CD4-positive, alpha-beta memory T cell (primary cell): ENCODE measurements at places on chromosomes 5 and 9.

DNA sequence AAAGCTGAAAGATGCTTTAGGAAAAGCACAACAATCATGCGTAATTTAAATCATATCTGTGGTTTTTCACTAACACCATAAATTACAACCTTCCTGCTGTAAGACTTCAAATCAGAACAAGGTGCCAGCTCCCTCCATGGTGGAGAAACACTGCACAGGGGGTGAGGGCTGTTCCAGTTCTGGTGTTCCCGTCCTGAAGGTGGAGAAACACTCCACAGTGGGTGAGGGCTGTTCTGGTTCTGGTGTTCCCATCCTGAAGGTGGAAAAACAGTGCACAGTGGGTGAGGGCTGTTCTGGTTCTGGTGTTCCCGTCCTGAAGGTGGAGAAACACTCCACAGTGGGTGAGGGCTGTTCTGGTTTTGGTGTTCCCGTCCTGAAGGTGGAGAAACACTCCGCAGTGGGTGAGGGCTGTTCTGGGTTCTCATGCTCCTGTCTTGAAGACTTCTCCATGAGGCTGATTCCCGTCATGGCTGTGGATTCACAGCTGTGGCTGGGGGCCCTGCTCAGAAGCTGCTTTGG lies 12.9 kb downstream of the PLEKHG4B start:
- DNase-seq = no peak

- DNase-seq = no peak
These were observed 155.4 kb downstream of the FSTL4 start for GRCh38 chr5:133456933-133457402.

GRCh38 chr9:30522486-30522885 lies 1862.0 kb upstream of the ACO1 start:
- DNase-seq = no peak

GRCh38 chr5:24510523-24510988 lies 134.2 kb downstream of the CDH10 start:
- DNase-seq = no peak

- DNase-seq = no peak
These were observed 82.2 kb upstream of the RANBP3L start for GRCh38 chr5:36383942-36384341.

DNA sequence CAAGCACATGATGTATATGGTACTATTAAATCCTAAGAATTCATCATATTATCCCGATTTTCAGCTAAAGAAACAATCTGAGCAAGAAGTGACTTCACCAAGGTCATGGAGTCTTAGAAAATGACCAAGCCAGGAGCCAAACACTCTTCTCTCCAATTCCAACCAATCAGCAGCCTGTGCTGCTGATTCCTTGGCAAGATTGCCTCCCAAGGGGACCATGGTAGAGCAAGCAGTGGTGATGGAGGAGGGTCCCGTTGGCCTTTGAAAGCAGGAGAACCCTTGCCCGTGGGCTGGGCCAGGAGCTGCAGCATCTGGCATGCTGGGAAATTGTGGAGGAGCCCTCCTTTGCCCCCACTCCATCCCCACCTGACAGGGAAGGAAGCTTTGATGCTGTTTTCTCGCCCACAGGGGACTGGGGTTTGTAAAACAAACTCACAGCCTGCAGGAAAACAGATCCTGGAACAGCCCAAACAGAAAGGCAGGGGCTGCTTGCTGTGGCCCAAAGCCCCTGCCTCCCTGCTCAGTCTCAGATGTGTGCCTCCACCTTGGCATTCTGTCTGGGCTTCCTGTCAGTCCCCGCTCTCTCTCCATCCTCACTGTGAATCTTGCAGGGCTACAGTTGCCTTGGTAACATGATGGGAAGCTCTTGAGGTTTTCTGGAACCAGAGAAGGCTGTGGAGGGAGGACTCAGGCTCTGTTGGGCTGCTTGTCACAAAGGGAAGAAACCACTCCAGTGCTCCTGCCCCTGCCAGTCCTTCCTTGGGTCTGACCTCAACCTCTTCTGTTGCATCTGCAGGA lies 70.8 kb upstream of the HSPA9 start:
- DNase-seq = no peak

GRCh38 chr5:149834246-149834855 lies 104.2 kb downstream of the PPARGC1B start:
- DNase-seq = peak; percentile 43

- no peak for DNase-seq
These were observed 58.6 kb downstream of the SLC22A5 start for GRCh38 chr5:132428147-132428482.

DNA sequence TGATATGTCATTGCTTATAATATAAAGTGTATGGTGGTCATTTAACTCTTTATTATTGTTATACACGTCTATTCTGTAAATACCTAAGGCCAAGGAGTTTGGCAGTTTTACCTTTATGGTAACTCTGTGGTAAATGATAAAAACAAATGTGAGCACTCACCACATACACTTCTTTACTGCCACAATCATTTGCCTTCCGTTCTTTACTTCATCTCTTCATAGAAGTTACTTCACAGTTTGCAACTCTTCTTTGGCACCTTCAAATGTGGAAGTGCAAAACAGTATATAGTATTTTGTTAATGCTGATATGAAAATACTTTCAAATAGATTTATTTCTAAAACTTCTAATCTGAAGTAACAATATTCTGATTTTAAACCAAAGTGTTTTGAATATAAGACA lies 4.4 kb upstream of the MEF2C start:
- no peak for DNase-seq

GRCh38 chr5:58116346-58116745 lies 343.5 kb downstream of the PLK2 start:
- no peak for DNase-seq
